Activated naive CD8-positive, alpha-beta T cell treated with anti-CD3 and anti-CD28 coated beads for 36 hours (primary cell): ENCODE measurements at places on chromosomes 2 and 18.

DNA sequence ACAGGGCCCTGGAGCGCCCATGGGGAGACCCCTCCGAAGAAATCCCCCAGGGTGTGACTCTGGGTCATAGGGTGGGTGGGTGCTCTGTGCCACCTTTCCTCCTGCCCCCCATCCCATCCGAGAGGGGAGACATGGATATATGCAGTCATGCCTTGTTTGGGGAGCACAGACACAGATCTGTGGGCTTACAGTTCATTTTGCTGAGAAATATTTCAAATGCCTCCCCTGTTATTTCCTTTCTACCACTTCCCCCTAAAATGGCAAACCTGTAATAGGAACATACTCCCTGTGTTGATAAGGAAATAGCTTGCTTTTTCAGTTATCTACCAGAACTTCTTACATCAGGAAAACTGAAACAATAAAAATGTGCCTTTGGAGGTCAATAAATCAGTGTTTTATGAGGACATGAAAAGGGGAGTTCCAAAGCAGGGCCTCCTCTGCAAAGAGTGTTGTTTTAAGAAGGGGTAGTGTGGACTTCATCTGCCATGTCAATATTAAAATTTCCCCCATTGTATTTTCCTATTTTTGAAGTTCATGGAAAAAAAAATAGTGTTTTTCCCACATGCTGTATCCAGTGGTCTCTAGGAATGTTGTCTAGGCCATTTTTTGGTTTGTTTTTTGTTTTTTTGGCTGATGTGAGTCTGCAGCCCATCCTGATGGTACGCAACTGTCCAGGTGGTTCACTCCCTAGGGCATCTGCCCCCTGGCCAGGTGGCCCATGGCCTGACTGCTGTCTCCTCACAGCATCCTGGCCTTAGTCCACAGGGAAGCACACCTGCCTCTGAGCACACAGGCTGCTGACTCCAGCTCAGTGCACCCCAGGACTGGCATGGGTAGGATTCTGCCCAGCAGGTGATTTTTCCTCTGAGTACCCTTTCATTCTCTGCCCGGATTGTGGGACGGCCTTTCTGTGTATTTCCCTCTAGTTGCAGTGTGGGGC, 3.7 kb downstream of the TNFRSF11A start:
- DNase-seq = no peak

- DNase-seq = no peak
Measured at GRCh38 chr2:120763931-120764330, 28.3 kb downstream of the GLI2 start.

- no peak for DNase-seq
Measured at GRCh38 chr18:22069916-22070315, 99.5 kb upstream of the GATA6 start.

DNA sequence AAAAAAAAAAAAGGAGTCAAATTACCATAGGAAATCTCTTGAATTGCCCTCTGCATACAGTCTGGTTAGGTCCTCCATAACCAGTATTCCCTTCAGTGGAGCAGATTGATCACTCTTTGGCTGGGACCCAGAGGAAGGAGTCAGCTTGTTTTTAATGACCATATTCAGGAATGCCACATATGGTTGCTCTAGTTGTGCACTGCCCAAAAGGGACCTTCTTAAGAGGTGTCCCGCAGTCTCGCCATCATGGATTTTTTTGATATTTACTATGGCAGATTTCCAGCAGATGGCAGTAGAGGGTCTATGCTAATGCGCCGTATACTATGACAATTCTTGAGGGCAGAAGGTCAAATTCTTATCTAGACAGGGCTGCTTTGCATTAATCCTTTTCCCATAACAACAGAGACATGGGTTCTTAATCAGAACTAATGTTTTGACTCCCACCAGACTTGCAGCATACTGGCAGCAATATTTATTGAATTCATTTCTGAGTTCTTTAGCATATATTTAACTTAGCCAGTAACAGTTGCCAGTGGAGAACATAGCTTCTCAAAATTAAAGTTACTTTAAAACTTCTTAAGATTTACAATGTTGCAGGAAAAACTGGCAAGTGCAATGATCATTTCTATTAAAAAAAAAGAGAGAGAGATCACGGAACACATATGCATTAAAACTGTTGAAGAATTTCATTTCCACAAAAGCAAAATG, 31.8 kb upstream of the INPP4A start:
- DNase-seq = peak; percentile 40

GRCh38 chr2:23745726-23746105, 181.2 kb downstream of the ATAD2B start:
- no peak for DNase-seq

DNA sequence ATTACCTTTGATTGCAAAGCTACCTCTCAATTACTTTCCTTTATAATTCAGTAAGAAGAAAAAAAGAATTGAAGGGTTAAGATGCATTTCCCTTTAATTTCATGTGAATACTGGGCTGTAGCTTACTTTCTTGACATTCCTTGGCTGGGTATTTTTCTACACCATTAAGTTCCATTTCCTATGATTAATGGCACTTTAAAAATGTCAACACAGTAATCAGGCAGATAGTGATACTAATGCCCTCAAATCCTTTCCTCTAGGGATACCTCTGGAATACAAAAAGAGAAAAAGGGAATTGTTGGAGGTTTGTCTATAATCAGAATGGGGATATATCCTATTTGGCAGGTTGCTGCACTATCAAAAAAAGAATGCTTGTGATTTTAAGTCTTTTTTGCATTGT, 216.9 kb downstream of the SRBD1 start:
- DNase-seq = no peak

- DNase-seq = peak; percentile 2
Measured at GRCh38 chr18:74819433-74820059, 221.9 kb downstream of the ZNF407 start.

DNA sequence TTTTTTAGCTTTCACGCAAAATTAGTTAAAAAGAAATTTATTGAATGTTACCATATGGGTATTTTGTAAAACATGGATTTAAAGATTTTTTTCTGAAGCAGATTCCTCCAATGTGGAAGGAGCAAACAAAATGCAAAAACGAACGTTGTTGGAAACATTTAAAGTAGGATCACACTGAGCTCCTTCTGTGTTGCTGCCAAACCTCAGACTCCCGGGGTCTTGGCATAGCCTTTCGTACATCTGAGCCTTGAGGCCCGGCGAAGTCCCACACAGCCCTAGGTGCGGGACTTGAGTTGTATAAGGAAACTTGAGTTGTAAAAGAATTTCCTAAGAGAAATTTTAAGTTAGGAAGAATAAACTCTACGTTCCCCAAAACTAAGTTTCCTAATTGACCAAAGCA, 52.0 kb upstream of the CD226 start:
- no peak for DNase-seq

DNA sequence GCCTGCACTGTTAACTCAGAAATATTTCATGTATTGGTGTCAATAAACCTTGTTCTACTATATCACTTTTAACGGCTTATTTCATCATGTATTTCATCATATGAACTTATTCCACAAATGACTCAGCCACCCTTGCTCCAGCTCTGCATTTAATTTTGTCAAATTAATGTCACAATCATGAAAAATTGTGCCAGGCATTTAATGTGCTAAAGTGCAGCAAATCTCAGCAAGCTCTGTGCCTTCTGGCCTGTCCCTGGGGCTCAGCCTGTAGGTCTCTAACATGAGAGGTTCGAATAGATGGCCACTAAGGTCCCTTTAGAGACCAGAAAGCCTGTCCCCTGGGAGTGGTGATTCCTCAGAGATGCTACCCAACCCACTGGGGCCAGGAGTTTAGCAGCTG, 28.6 kb downstream of the BOD1L2 start:
- DNase-seq = no peak

- no peak for DNase-seq
Measured at GRCh38 chr2:217409949-217410680, 550.3 kb upstream of the TNP1 start.

GRCh38 chr2:48249631-48250473, 280.1 kb upstream of the STON1 start:
- no peak for DNase-seq

- DNase-seq = no peak
Measured at GRCh38 chr2:200406379-200406778, 99.9 kb downstream of the SPATS2L start.

GRCh38 chr2:85257359-85257969, 70.3 kb downstream of the TGOLN2 start:
- DNase-seq = no peak

DNA sequence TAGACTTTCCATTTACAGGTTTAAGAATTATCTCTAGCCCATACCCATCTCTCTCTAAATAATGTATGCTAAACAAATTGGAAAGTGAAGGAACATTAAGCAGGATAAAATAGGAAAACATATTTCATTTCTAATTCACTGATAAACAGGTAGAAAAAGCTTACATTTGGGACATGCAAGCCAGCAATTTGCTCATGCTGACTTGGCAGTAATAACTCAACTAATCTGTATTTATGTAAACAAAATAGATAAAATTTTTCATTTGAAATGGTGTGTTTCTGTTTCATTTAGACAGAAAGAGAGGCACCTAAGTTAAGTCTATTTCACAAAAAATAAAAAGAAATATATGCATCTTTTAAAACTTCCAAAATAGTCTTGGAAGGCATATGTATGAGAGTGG, 877.3 kb upstream of the LRRTM1 start:
- no peak for DNase-seq

DNA sequence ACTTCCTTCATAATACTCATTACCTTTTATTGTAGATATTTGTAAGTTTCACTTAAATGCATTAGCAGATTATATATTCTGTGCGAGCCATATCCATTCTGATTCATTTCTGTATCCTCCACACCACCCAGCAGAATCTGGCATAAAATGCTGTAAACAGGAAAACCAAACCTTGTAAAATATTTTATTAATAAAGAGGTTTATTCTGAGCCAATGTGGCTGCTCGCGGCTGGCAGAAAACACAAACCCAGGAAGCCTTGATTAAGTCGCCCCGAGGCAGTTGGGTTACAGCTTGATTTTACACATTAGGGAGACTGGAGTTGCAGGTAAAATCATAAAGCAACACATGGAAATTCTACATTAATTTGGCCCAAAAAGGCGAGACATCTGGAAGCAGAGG, 40.5 kb downstream of the GNAL start:
- no peak for DNase-seq

DNA sequence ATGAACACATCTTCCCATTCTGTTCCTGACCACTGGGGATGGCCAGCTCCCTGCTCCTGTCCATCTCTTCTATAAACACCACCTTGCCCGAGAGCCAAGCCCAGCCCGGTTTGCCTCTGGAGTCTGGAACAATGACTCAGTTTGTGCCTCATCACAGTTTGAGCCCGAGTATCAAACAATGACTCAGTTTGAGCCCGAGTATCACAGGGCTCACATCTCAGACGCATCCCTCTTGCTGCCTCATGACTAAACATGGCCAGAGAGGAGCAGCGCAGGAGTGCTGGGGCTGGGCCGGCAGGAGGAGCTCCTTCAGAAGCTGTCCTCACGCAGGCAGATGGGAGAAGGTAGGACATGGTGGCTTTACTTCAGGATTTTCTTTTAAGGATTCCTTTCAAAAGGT, 68.7 kb downstream of the PXDN start:
- no peak for DNase-seq
